ENCODE measurements at places on chromosomes 3 and 15. TPM values are rescaled to one million over a fixed set of nuclear protein-coding genes. Genes with fewer than 3 reads are reported as not detected.

- no peak for DNase-seq
Measured at GRCh38 chr3:49265661-49266386, 11.2 kb downstream of the C3orf62 start.

B3GNT5 gene
- 69.9 TPM for total RNA-seq

DNA sequence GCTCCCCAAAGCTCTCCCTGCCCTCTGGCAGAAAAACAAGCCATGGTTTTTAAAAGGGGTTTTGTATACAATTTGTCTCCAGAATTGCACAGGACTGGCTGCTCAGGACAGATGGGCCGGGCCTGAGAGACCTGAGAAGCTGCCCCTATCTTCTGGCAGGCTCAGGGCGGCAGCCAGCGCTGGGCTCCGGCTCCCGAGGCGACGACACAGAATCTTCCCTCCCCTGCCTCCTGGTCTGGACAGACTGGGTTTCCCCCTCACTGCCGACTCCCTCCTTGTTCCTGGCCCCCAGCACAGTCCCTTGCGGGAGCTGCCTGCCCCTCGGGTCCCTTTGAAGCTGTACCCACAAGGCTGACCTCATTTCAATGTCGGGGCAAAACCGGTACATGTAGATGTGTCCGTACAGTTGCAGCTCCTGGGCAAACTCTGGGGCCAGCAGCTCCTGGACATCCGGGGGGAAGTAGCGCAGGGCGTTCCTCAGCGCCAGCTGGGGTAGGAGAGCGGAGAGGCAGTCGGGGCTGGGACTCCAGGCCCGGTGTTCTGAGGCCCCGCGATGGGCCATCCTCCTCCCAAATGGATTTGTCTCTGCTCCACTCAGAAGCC lies 7.2 kb downstream of the UROC1 start:
- no peak for DNase-seq

DNA sequence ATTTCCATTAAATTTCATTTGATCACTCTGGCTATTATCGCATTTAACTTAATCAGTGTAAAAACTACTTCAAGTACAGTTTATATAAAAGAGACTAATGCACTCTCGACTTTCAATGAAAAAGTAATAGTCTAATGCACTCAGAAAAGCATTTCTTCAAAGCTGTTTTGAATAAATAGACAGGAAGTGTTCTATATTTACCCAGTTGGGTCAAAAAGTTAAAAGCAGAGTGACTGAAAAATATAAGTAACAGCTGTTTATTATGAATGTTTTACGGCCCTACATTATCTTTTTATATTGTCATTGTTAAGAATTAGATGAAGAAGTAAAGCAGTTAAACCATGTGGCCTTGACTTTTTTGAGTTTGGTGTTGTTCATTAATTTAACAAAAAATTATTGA lies 391.8 kb downstream of the ZPLD1 start:
- no peak for DNase-seq

- DNase-seq = no peak
Measured at GRCh38 chr3:8320711-8321458, 180.7 kb upstream of the LMCD1 start.

- no peak for DNase-seq
Measured at GRCh38 chr3:123379041-123379830, 69.7 kb downstream of the ADCY5 start.

DNA sequence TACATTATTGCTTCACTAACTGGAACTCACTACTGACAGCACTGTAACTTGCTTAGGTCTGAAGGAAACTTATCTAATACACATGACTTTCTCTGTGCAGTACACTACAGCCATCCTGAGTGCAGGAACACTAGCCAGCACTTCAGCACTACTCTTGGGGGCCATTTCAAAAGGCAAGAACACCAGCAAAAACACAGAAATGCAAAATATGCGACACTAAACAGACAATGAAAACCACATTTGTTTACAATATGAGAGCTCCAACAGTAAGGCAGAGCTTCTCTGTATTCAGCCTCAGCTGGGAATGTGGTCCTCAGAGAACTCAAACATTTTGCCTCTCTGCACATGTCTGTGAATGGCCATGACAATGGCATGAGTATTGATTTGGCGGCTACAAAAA lies 109.6 kb downstream of the ARRDC4 start:
- DNase-seq = no peak

GRCh38 chr3:188268336-188268735 lies 114.4 kb downstream of the LPP start:
- no peak for DNase-seq

FOXL2 gene
- not detected for total RNA-seq

CD80 gene
- 0.13 TPM for total RNA-seq

GRCh38 chr15:29689287-29689986 lies 132.8 kb downstream of the TJP1 start:
- no peak for DNase-seq

DNA sequence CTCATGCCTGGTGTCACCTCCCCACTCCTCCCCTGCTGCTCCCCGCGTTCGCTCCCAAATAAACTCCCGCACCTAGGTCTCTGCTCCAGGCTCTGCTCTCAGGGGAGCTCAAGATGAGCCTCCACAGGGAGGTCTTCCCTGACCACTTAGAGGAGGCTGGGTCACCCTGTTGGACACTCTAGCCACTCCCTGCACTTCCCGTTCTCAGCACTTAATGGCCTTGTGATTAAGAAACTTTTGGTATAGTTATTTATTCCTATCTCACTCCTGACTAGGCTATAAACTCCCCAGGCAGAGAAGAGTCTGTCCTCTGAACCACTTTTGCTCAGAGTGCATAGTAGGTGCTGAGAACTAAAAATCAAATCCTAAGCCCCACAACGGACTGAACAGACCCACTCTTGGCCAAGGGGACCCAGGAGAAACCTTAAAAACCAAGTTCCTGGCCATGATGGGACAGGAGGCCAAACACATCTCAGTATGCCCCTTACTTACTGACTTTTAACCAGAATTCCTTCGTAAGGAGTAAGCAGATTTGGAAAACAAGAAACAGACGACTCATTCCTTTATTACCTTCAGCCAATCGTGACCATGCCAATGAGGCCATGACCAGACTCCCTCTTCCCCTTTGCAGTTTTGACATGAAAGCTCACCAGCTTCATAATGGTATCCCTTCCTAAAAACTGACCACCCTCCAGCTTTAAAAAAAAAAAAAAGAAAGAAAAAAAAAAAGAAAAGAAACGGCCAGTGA lies 69.0 kb upstream of the HRH1 start:
- no peak for DNase-seq

HDDC3 gene
- 12.2 TPM for total RNA-seq

SLC28A2 gene
- not detected for total RNA-seq

DNA sequence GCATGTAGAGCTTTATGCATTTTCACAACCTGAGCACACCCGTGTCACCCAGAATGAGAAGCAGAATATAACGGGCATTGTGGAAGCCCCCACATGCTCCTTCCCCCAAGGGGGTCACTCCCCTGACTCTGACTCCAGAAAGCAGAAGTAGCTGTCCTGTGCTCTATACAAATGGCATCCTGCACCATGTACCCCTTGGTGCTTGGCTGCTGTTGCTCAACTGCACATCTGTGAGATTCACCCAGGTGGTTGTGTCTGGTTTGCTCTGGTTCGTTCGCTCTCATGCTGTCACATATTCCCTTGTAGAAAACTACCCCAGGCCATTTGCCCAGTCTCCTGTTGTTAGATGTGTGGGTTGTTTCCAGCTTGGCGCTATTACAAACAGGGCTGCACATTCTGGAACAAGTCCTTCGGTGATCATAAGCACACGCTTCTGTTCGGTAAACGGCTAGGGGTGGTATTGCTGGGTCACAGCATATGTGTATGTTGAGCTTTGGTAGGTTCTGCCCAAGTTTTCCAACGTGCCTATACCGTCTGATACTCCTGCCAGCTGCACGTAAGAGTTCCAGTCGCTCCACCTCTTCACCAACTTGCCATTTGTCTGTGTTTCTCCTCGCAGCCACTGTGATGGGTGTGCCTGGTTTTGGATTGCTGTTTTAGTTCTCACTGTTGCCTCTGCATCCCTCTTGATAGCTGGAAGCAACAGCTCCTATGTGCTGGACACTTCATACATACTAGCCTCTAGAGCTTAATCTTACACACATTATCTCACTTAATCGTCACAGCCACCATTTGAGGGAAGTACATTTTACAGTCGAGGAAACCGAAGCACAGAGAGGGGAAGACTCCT lies 65.4 kb upstream of the SLC6A6 start:
- no peak for DNase-seq

MBNL1 gene
- 176 TPM for total RNA-seq

Measured in esophagus squamous epithelium (tissue), 5 donors.